A549 treated with GW870086 at 1 μM for 4 hours (cell line): ENCODE measurements at places on chromosomes 11 and 22. TPM values are rescaled to one million over a fixed set of nuclear protein-coding genes. Genes with fewer than 3 reads are reported as not detected.

Gene ZNF280B
- total RNA-seq = 1.0 to 1.7 TPM (median 1.5 TPM) in 5 replicates

Gene CSF2RB
- not detected in 5 replicates for total RNA-seq

Gene HTATIP2
- total RNA-seq = 192 to 207 TPM (median 199 TPM) in 5 replicates

Gene HPS4
- total RNA-seq = 12.9 to 16.7 TPM (median 15.6 TPM) in 5 replicates

Gene ZBED5
- 17.8 to 27.0 TPM (median 24.5 TPM) in 5 replicates for total RNA-seq

Gene UPB1
- total RNA-seq = not detected in 5 replicates

Gene RAC2
- 0.14 to 0.43 TPM (median 0.22 TPM) in 4 of 5 replicates, not detected in the other for total RNA-seq

Gene SCN2B
- total RNA-seq = not detected in 5 replicates

Gene BRSK2
- total RNA-seq = 5.9 to 6.7 TPM (median 6.2 TPM) in 5 replicates

Gene BCO2
- total RNA-seq = 0.53 to 1.0 TPM (median 0.77 TPM) in 5 replicates

Gene RAB3IL1
- 12.8 to 15.7 TPM (median 14.5 TPM) in 5 replicates for total RNA-seq
